ENCODE measurements at places on chromosomes 1 and 21.

DNA sequence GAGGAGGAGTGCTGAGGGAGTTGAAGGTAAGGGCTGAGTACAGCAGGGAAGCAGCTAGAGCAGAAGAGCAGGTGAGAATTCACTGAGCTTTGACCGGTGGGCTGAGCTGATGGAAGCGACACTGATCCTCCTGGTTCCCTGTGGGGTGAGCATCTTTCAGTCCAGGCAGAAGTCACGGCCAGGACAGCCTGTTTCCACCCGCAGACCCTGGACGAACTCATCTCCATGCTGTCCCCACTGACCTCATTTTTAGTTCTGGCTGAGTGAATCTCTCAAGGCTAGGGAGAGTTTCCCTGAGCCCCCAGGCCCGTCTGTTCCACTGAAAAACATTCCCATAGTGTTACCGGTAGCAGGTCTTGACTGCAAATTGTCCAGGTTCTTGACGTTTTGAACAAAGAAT lies 31.5 kb downstream of the FAM163A start:
- no peak for DNase-seq

DNA sequence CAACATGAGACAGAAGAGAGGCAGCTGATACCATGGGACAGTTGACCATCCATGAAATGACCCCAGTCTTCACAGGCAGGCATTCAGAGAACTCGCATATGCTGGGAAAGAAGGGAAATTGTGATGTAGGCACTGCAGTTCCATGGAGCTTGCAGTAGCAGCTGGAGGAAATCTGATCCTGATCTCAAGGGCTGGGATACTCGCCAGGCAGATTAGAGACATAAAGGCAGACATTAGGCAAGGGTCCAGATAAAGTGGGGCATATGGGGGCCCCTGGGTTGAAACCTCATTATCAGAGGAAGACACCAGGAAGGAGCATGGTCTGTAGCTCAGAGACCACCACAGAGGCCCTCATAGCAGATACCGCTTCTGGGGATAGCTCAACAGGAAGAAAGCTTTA lies 48.7 kb upstream of the TNR start:
- DNase-seq, result no peak

DNA sequence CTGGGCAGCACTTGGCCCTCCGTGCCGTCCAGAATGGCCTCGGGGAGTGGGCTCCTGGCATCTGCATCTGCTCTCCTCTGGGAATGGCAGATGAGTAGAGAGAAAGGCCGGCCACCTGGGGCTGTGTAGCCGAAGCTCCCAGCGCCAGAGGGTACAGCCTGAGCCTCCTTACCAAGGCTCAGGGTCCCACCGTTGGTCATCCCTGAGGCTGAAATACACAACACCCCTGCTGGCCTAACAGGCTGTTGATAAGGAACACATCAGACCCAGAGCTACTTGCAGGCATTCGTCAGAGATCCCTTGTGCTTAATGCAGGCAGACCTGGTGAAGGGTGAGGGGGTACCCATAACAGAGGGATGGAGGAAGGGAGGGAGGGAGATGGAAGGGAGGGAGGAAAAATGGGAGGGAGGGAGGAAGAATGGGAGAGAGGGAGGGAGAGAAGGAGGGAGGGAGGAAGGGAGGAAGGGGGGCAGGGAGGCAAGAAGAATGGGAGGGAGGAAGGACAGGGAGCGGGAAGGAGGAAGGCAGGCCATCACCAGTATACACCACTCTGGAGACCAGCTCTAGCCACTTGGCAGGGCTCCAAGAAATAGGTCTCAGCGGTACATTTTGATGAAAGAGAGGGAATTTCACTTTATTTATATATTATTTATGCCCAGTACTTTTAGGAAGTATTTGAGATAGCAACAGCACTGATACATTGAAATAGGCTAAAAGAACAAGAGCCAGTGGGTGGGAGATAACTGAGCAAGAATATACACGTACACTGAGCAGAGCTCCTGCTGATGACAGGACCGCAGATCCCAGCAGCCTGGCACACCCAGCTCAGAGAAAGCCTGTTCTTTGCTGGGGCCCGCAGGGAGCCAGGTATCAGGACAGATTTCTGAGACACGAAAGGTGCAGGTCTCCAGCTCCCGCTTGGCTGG lies 315.0 kb upstream of the VAMP3 start:
- no peak for DNase-seq

DNA sequence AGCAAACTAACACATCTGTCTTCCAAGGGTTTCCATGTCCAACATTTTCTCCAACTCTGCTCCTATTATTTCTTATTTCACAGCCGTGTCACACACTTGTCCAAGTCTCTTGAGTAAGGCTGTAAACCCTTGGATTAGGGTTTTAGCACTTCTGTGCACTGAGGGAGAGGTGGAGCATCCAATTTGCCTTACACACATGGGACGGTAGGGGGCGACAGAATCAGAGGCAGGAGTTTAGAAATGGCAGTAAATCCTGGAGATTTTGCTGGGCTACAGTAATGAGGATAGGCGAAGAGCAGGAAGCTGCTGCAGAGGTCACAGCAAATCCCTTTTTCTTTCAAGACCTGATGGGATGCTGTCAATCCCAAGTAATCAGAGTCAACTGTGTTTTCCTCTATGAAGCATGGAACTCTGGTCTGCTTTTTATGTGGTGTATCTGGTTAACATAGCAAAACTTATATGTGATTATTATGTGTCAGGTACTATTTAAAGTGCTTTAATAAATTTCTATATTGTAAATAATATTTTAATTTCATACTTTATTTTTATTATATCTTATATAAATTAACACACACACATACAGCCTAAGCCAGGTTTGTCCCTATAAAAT lies 15.4 kb upstream of the LCE5A start:
- no peak for DNase-seq
